Stimulated activated CD8-positive, alpha-beta memory T cell treated with anti-CD3 and anti-CD28 coated beads, Interleukin-15, amount 100 ng/mL, for 1 hour (primary cell): ENCODE measurements at places on chromosomes 2 and 18.

DNA sequence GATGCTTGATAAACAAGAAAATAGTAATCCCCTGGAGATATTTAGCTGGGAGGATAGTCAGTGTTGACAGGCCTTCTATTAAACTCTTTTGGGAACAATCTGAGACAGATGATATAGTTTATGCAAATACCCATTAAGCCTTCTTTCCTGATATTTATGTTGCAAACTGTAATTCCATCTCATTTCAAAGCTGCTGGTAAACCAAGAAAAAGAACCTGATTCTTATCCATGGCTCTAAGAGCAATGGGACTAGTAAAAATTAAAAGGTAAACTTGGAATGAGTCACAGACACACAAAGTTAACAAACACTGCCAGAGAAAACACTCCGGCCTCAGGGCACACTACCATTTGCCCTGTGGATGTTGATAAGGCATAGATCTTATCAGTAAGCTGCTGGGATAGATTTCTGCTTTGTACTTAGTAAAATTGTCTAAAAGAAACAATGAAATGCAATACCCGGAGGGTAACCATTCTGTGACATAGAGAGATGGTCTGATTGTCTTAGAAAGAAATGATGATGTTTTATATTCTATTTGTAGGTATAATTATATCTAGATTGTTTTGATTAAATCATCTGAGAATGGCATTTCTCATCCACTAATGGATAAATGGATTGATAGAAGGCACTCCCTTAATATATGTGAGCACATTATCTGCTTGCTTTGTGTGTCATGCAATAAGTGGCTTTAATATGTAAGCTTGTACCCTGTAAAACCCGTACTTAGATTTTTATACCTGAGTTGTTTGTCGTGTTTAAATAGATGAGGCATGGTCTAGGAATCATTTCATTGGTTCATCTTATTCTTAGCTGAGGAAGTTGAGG lies 13.2 kb downstream of the GALR1 start:
- no peak for DNase-seq

DNA sequence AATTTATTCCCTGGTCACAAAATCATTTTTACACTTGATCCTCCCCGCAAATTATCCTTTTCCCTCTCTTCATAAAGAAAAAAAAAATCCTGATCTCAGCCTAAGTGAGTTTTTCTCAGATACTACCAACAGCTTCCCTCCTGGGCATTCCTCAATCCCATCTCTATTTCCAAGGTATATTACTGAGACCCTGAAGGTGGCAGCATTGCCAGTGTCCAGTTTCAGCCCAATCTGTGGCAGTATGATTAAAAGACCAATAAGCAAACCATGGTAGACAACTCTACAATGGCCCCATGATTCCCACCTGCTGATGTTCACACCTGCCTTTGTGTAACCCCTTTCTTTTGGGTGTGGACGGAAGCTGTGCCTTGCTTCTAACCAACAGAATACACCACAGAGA lies 45.1 kb downstream of the CCDC93 start:
- DNase-seq: no peak

DNA sequence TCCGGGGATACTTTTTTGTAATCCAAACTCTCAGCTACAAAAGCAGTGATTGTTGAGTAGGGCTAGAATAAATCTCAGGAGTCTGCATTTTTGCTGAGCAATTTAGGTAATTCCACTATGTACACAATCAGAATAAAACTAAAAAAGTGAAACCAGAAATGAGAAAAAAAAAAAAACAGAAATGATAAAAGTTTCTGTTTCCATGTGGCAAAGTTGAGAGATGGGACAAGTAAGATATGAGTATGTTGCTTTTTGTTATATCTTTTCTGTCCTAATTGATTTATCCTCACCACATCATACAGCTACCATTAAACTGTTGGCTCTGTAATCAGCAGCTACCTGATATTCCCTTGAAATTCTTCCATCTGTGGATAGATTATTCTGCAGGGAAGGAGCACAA lies 92.7 kb downstream of the VWC2L start:
- no peak for DNase-seq

DNA sequence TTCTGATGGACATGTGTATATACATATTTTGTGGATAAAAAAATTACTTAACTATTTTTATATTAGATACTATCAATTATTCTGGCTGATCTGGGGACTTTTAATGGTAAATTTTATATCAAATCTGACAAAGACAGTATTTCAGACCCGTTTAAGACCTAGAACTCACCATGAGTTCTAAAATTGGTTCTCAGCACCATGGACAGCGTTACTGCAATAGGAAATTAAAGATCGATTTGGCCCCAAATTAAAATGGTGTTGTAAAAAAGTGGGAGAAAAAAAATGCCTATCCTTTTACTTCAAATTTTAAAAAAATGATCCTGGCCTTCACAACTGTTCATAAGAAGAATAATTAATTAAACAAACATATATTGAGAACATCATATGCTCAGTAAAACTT lies 919 bp upstream of the SCN2A start:
- DNase-seq: no peak

GRCh38 chr18:73924307-73924706 lies 223.3 kb downstream of the FBXO15 start:
- no peak for DNase-seq
